Urinary bladder (tissue), 4 donors: ENCODE measurements at places on chromosomes 2 and 18.
A peak's percentile ranks its signal among the peaks of the same experiment; 100 is the strongest.

GRCh38 chr2:220071696-220072095 is 444.3 kb downstream of the SLC4A3 start:
- no peak for DNase-seq

GRCh38 chr2:112644933-112645309 is 818 bp upstream of the SLC20A1 start:
- no peak for DNase-seq

- DNase-seq: no peak
These were observed 124.5 kb downstream of the VAPA start for GRCh38 chr18:10038268-10038667.

GRCh38 chr18:26556573-26556972 is 8.2 kb upstream of the KCTD1 start:
- DNase-seq: no peak

- no peak for DNase-seq
These were observed 44.4 kb upstream of the BZW1 start for GRCh38 chr2:200767111-200767885.

DNA sequence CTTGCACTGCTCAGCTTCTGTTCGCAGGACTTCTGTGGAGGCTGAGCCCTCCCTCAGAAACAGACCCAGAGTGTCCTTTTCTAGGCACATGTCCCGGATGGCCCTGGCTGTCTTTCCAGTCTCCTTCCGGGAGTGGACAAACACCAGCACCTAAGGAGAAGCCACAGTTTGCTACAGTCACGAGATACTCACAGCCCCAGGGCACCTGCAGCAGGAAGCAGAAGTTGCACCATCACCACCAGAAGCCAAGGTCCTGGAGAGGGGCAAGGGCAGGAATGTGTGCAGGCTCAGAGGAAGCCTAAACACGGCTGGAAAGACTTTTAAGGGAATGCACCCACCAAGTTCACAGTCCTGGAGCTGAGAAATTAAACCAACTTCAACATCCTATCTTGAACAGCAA is 13.6 kb downstream of the SNRNP200 start:
- DNase-seq: no peak

- DNase-seq: no peak
These were observed 1583.7 kb upstream of the CELF4 start for GRCh38 chr18:39149211-39149806.

DNA sequence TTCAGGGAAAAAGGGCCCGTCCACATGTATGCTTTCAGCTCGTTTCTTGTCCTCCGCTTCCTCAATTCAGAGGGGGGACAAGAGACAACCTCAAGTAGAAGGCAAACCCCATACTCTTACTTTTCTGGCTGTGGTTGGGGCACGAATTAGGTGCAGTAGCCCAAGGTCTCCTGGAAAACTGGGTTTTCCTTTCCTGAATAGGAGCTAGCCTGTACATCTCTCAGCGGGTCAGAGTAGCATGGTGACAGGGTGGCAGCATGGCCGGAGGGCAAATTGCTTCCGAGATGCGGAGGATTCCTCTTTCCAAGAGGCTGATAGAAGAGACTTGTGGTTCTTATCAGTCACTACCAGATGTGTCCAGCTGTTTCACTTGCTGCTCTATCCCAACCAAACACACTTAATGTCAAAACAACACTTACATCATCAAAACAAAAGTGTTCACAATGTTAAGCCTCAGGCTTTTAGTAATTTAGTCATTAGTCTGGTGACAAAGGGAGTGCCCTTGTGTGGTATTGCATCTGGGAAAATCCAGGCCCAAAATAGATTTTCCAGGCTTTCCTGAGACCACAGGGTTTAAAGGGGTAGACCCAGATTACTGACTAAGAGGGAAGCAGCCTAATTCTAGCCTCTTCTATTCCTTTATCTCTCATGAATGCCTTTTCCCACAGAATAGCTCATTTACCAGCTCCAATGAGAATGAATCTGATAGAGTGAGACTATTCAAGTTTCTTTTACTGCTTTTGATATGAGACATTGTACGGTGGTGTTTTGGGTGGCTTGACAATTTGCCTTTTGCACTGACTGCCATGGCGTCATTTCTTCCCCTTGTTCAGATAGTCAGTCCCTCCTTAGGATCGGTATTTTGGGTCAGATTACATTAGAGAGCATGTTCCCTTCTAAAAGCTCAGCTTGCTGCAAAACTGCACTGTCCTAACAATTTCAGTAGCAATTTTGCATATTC is 162.0 kb downstream of the LTBP1 start:
- DNase-seq: peak; percentile 47

- no peak for DNase-seq
These were observed 29.9 kb upstream of the IMPA2 start for GRCh38 chr18:11951390-11951851.

GRCh38 chr2:12807907-12808810 is 91.4 kb downstream of the TRIB2 start:
- DNase-seq: no peak

GRCh38 chr18:12779043-12779442 is 76.2 kb downstream of the PSMG2 start:
- no peak for DNase-seq

DNA sequence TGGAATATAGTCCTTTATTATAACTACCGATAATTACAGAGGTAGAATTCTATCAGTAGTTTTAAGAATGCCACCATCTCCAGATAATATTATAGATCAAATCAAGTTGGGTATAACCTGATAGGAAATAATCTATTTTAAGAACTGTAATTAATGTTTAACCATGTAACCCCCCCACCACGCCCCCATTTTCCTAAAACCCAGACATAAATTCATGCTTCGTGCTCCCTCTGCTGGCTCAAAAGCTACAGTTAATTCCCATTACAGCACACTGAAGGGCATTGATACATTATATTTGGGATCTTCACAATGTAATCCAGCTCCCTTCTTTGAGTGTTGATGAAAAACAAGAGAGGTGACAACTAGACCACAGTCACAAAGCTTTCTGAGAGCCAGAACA is 228.0 kb upstream of the SMAD7 start:
- DNase-seq: no peak

DNA sequence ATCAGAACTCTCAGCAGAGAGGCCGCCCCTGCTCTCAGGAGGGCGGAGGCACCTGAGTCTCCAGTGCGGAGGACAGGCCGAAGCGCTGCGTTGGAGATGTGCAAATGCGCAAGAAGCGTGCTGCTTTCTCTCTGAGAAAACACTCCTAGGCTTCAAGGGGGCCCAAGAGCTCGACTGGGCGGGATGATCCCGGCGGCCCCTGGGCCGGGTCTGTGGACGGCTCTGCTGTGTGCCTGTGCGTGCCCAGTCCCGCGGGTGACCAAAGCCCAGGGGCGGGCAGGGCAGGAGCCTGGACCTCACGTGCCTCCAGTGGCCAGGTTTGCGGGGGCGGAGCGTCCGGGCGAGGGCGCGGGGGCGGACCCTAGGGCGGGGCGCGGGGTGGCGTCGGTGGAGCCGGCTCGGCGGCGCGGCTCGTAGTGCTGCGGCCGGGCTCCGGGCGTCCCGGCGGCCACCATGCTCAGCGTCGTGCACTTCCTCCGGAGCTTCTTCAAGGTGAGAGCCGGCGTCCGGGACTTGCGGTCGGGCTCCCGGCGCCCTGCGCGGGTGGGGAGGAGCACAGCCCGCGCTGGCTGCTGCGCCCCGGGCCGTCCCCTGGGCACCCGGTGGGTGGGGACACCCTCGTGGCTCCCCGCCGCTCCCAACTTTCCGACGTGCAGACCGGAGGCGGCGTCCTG is at the start of gene ARHGEF4:
ARHGEF4 (plus strand) TSS at position 414 of the 674 bp plus-strand sequence; CDS start at position 454, 40 bp downstream.
- DNase-seq: no peak

DNA sequence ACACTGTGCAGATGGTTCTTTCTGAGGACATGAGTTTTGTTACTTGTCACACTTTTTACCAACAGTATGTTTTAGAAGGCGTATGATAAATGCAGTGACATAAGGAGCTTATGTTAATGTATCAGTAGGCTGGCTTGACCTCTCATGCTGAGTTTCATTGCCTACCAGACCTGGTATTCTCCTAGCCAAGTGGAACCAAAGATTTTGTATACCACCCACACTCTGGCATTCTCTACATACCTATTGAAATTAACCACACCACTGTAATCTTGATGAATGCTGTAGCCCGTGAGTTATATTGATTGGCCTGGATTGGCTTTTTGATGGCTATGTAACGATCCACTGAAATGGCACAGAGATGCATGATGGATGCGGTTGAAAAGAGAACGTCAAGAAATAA is 11.4 kb downstream of the HTR2B start:
- DNase-seq: no peak

DNA sequence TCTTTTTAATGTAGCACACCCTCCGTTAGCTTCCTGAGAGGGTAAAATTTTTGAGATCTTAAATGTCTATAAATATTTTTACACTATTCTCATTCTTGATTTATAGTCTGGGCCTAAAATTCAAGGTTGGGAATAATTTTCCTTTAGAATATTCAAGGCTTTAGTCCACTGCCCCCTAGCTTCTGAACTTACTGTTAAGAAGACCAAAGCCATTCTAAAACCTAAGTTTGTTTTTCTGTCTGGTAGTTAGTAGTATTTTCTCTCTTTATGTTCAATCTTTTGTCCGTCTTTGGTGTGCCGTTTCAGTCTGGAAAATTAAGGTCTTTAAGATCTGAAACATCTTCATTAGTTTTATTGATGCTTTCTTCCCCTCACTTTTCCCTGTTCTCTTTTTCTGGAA is 14.5 kb downstream of the OSBPL6 start:
- DNase-seq: no peak

GRCh38 chr2:191374366-191374765 is 129.2 kb downstream of the MYO1B start:
- DNase-seq: no peak
